Activated T-cell treated with anti-CD3 and anti-CD28 coated beads for 1 hour (primary cell): ENCODE measurements at places on chromosomes 3 and 15.
A peak's percentile ranks its signal among the peaks of the same experiment; 100 is the strongest.

- DNase-seq: peak; percentile 58
These were observed at the start of the genes LRRC34 and LRRIQ4 for GRCh38 chr3:169812332-169813235. TSS of gene LRRC34 (minus strand) at chr3:169812904. CDS start at chr3:169812548, 356 bp downstream. TSS of gene LRRIQ4 (plus strand) at chr3:169812870. CDS start at chr3:169821922, 9,052 bp downstream.

DNA sequence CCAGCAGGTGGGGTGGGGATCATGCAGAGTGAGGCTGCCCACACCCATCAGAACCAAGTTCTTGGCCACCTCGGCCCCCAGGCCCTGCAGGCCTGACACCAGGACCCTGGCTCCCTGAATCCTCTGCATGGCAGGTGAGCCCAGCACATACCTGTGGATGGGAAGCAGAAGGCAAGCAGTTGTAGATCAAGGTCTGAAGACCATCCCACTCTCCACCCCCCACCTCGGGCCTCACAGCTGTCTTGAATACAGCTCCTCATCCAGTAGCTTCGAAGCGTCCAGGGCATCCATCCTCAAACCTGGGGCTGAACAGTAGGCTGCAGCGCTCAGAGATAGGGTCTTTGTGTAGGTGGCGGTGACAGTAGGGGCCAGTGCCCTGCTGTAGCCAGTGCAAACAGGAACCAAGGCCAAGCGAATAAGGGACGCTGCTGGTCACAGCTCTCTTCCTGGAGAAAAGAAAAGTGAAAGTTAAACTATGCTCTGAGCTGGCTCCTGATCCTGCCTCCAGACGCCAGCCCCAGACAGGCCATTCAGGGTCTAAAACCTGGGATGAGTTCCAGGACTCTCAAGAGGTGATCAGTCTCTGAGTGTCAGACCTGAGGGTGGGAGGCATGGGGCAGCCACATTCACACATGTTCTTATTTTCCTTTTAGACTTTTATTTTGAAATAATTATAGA lies at the start of gene UBA7:
Gene UBA7, minus strand, starts transcription at position 457 of the 678 bp plus-strand sequence. Its CDS starts 166 bp downstream, at position 291.
- DNase-seq: no peak

- DNase-seq: no peak
These were observed 17.3 kb upstream of the HRH1 start for GRCh38 chr3:11136830-11137626.

DNA sequence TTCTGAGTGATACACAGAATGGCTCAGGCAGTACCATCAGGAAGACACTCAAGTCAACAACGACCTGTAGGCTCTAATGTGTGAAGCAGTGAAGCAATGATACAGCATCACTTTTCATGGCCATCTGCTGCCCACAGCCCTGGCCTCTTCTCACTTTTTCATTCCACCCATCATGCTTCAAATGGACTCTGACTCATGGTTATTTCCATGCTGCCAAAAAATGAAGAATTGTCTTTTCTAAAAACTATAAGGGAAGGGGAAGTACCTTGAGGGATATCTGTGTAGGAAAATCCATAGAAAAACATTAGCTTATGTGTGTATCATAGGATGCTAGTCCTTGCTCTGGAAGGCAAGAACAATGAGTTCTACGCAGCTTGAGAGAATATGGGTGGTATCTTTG lies 11.5 kb downstream of the HGD start:
- no peak for DNase-seq

- no peak for DNase-seq
These were observed 21.8 kb upstream of the KLF13 start for GRCh38 chr15:31304751-31305365.

DNA sequence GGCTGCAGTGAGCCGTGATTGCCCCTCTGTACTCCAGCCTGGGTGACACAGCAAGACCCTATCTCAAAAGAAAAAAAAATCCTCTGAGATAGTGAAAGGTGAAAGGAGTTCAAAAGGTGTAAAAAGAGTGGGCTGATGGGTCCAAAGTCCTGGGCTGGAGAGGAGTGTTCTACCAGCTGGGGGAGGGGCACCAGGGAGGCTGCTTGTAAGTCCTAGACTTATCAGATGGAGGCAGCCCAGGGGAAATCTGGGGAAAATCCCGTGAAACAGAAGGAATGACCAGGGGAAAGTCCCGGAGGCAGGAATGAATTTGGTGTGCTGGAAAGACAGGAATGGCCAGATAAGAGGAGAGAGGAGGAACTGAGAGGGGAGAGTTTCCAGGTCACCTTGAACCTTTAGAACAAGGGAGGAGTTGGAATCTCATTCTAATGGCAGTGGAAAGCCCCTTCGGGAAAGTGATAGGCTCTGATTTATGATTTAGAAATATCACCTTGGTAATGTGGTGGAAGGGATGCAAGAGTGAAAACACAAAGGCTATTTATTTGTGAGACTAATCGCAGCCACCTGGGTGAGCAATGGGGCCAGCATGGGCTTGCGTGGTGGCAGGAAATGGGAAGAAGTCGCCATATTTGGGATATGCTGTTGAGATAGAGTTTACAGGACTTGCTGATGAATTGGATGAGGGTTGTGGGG lies 23.4 kb upstream of the PPP4R2 start:
- DNase-seq: no peak

- no peak for DNase-seq
These were observed 266.2 kb upstream of the IGF1R start for GRCh38 chr15:98382139-98382538.

- DNase-seq: no peak
These were observed 168.5 kb upstream of the STT3B start for GRCh38 chr3:31364188-31364587.

DNA sequence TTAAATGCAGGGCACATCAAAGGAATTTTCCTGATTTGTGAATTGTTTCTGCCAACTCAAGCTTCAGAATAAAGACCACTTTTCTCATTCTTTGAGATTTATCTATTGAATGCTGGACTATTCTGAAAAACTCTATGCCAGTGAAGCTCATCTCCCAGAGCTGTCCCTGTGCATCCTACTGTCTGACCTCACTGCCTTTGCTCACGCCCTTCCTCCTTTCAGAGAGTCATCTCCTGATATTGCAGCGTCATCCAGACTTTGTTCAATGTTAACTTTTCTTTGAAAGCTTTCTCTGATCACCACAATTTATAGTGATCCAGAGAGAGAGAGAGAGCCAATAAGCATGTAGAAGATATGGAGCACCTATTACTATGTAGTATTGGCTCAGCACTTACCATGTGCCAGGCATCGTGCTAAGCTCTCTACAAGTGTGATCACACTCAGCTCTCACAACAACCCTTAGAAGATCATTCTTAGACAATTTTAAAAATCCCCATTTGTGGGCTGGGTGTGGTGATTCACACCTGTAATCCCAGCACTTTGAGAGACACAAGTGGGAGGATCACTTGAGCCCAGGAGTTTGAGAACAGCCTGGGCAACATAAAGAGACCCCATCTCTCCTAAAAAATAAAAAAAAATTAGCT lies 30.2 kb upstream of the TLE3 start:
- DNase-seq: no peak

DNA sequence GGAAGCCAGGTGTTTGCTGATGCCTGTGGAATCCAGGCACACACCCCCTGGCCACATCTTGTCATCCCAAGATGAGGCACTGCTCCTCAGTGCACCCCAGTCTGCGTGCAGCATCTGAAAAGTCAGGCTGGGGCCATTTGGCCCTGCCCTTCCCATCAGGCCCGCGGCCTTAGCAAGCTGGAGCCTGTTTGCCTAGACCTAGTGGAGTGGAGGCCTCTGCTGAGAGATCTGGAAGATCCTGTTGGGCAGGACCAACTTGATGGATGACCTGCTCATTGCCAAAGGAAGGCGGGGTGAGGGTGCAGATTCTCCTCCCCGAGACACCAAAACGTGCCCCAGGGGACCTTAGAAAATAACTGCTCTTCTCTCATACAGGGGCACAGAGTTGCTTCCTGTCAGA lies 220.2 kb downstream of the SHQ1 start:
- no peak for DNase-seq

DNA sequence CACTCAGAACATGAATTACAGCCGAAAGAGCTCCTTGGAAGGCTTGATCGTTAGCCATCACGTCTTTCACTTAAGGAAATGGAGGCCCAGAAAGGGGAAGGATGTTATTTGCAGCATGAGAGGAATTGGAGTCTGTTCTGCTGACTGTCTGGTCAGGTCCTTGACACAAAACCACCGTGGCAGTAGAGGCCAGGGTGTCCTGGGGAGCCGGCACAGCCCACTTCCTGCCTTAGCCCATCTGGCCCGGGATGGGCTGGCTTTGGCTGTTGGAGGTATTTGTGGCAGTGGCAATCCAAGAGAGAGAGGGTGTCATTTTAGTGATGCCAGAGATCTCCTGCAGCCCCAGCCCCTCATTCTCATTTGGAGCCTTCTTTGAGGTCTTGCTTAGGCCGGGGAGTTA lies 37.4 kb downstream of the ST6GAL1 start:
- no peak for DNase-seq

DNA sequence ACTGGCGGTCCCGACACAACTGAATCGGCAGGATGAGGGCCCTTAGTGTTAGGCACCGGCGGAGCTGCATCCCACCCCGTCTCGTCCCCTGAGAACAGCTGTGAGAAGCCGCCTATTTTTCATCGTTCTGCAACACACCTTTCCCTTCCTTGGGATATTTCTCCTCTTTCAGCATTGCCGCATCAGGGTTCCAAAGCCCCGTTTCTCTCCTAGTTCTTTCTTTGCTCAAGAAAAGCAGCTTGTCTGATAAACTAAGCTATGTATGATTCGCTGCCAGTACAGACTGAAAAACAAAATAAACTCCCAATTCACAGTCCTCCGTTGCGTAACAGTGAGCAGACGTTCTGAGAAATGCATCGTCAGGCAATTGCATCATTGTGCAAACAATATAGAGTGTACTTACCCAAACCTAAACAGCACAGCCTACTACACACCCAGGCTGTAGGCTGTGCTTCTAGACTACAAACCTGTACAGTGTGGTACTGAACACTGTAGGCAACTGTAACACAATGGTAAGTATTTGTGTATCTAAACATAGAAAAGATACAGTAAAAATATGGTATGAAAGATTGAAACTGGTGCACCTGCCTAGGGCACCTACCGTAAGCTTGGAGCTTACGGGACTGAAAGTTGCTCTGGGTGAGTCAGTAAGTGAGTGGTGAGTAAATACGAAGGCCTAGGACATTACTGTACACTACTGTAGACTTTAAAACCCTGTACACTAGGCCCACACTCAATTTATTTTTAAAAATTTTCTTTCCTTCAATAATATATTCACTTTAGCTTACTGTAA lies 8.9 kb upstream of the ADAMTS17 start:
- DNase-seq: no peak

- DNase-seq: no peak
These were observed 369.2 kb upstream of the IL12A start for GRCh38 chr3:159619341-159619885.

- no peak for DNase-seq
These were observed 107.9 kb upstream of the ARL6 start for GRCh38 chr3:97656638-97657037.

- DNase-seq: no peak
These were observed 1.4 kb downstream of the PFN2 start for GRCh38 chr3:149969110-149969939.

- DNase-seq: no peak
These were observed 187.5 kb upstream of the THRB start for GRCh38 chr3:24682141-24682547.

DNA sequence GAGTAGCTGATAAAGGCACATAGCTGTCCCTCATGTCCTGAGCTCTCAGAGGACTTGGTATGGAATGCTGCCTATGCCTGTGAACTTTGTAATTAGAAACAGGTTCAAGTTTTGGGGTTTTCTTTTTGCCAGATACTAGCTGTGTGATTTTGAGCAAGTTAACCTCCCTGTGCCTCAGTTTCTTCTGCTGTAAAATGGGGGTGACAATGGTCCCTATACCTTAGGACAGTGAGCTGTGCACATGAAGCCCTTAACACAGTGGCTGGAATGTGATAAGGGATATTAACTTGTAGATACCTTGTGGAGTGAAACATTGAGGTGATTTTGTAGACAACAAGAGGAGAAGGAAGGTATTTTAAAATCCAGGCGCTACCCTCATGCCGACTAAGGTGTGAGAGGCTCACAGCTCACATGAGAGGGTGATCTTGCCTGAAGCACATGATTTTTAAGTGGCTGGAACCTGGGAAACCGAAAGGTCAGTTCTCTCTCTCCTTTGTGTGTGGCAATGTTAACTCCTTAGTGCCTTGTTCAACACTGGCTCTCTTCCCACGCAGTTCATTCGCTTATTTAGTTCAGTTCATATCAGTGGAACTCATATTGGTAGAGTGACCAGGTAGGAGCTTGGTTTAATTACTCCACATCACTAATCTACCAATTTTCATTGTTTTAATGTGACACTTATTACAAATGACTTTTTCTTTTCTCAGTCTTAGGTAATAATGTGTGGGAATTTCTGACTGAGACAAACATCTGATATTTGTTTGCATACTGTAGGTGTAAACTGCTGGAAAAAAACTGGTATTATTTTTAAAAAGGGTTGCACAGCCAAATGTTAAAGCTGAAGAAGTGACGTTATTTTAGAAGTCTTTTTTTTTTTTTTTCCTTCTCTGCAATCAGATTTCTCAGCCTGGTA lies 236.2 kb downstream of the ITPR1 start:
- no peak for DNase-seq

GRCh38 chr3:29414468-29415224 lies 133.8 kb downstream of the RBMS3 start:
- no peak for DNase-seq

- DNase-seq: no peak
These were observed 14.1 kb downstream of the WDR53 start for GRCh38 chr3:196554205-196554604.

GRCh38 chr15:73991260-73991659 lies 835 bp downstream of the STOML1 start:
- DNase-seq: no peak

GRCh38 chr15:67126551-67127330 lies 61.3 kb downstream of the SMAD3 start:
- no peak for DNase-seq

- DNase-seq: no peak
These were observed 24.3 kb downstream of the RPLP1 start for GRCh38 chr15:69476704-69477473.

DNA sequence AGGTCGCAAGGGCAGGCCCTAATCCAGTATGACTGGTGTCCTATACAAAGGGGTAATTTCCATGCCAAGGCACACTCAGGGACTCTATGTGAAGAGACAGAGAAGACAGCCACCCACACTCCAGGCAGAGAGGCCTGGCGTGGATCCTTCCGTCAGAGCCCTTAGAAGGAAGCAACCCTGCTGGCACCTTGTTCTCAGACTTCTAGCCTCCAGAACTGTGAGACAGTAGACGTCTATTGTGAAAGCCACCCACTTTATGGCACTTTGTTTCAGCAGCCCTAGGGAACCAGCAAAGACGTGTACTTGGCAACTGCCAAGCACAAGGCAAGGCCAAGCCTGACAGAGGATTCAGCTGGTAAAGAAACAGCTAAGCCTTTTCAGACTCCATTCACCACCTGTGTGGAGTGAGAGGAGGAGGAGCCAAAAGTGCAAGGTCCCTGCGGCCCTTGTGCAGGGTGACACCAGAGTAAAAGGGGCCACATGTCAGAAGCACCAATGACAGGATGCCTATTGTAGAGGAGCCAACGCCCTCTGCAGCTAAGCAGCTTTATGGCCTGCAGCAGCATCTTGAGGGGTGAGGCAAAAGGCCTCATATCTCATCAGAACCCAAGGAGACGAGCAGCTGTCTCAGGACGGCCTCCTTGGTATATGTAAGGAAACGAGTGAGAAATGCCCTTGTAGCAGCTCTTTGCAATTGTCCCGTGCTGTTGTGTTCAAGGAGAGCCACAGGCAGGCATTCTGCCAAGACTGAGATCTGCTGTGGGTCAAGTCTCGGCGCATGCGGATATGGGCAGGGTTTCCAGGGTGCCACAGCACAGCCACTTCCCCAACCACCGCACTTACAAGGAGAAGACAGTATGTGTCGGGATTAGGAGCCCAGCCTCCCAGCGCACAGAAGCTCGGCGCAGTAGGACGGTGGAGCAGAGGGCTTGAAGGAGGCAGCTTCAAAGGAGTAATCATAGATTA lies 121.5 kb upstream of the LIPC start:
- no peak for DNase-seq
